ENCODE measurements at places on chromosomes 7 and 10.
A peak's percentile ranks its signal among the peaks of the same experiment; 100 is the strongest.

DNA sequence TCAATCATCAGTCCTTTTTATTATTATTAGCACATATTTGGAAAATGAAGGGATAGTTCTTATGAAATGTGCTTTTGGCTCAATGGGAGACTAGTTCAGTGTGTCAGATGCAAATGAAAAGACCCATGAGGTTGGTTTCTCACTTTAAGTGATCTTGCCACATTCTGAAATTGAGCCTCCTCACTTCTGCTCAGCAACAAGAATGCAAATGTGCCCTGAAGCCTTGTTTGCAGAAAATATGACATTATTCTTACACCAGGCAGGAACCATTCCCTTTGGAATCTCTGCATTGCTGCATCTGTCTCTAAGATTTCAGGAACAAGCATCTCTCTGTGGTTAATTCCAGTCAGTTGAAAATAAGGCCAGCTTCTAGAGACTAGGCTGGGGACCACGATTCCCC is 186.1 kb upstream of the PLPP4 start:
- no peak for DNase-seq

DNA sequence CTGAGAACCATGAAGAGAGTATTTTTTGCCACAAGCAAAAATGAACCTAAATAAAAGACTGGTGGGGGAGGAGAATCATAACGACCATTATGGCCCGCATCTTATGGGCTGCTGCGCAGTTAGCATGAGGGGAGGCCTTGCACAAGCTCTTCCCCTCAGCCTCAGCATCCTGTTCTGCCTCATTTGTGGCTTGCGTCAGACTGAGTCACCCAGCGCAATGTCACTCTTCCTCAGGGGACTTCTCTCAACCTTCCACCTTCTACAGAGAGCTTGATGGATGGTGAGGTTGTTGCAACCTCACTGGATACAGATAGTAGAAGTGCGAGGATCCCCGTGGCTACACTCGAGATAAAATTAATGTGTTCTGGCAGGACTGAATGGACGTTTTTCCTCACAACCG is 16.8 kb upstream of the GPR15LG start:
- no peak for DNase-seq

- DNase-seq: no peak
Measured at GRCh38 chr10:103481974-103482531, 3.0 kb upstream of the CALHM3 start.

DNA sequence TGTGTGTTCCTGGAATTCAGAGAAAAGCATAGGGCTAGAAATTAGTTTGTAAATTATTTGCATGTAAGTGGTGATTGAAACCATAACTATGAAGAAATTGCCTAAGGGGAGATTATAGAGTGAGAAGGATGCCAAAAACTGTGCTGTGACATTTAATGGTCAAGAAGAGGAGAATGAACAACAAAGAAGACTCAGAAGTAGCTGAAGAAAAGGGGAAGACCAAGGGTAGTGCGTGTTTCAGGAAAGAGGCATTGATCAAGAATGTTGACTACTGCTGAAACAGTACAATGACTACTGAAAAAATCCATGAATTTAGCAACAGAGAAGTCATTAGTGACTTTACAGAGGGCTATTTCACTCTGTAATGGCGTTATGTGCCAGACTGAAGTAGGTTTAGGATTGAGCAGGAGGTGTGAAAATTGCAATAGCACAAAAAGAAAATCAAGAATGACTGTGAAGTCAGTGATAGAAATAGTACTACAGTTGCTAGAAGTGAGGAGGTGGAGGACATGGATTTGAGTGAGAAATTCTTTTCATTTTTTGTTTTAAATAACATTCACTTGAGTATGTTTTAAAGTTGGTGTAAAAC is 28.9 kb upstream of the SAMD9L start:
- no peak for DNase-seq

GRCh38 chr10:126634911-126635310 is 35.6 kb downstream of the C10orf90 start:
- no peak for DNase-seq

- no peak for DNase-seq
Measured at GRCh38 chr10:98028168-98028770, 2.2 kb downstream of the CRTAC1 start.

DNA sequence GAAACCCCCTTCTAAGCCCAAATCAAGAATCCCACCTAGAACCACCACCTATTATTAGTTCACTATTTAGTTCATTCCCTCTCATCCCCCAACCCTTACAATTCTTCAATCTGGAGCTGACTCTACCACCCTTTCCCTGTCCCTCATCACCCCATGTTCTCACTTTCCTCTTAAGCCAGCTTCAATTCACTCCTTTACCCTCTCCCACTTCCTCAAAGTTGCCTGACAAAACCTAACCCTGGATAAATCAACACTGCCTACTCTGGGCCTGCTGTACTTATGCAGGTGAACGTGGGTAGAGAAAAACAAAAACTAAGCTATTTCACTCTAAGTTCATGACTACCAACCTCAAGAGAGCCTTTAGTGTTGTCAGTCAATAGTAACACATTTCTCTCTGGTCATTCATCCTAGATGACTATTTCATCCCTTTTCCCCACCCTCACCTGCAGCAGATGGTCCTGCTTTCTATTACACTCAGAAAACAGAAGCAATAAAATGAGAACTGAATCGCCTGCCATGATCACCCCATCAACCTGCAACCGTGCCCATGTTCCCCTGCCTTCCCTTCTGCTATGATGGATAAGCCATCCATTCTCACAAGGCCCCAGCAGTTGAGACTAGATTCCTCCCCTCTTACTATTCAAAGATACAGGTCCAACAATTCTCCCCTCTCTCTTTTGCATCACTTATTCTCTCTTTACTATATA is 52.6 kb downstream of the ARHGAP21 start:
- no peak for DNase-seq

DNA sequence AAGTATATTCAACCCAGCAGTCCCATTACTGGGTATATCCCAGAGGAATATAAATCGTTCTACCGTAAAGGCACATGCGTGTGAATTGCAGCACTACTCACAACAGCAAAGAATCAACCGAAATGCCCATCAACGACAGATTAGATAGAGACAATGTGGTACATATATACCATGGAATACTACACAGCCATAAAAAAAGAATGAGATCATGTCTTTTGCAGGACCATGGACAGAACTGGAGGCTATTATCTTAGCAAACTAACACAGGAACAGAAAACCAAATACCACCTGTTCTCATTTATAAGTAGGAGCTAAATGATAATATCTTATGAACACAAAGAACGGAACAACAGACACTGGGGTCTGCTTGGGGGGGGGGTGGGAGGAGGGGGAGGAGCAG is 44.3 kb upstream of the KLHL7 start:
- no peak for DNase-seq

GRCh38 chr7:33710608-33711007 is 194.7 kb upstream of the BMPER start:
- DNase-seq: no peak

- DNase-seq: peak; percentile 13
Measured at GRCh38 chr10:102645741-102646609, 1.7 kb downstream of the TRIM8 start.

DNA sequence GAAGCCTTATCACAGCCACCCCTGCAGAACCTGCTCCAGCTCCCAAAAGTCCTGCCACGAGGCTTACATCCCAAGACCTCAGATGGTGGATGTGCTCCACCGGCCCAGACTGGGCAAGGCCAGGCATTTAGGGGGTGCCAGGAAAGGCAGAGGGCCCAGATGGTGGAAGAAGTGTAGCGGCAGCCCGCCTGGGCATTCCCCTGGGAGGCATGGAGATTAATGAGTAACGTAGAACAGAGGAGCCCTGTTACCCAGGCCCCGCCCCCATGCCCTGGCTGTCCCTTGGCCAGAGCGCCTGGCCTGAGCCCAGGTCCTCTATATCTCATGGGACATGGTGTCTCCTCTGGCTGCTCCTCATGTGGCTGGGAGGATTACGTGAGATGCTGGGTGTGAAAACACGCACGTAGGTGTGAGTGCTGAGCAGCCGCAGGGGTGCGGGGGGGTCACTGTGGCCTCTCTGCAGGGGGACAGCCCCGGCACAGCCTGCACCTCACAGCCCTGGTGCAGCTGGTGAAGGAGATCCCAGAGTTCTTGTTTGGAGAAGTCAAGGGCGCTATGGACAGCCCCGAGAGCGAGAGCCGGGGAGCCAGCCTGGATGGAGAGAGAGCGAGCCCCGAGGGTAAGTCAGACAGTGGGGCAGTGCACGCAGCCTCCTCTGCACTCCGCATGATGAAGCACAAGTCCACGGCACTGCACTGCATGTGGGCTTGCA is 52.9 kb downstream of the ZNF467 start:
- no peak for DNase-seq

GRCh38 chr10:20202337-20202736 is 386.1 kb downstream of the PLXDC2 start:
- no peak for DNase-seq

DNA sequence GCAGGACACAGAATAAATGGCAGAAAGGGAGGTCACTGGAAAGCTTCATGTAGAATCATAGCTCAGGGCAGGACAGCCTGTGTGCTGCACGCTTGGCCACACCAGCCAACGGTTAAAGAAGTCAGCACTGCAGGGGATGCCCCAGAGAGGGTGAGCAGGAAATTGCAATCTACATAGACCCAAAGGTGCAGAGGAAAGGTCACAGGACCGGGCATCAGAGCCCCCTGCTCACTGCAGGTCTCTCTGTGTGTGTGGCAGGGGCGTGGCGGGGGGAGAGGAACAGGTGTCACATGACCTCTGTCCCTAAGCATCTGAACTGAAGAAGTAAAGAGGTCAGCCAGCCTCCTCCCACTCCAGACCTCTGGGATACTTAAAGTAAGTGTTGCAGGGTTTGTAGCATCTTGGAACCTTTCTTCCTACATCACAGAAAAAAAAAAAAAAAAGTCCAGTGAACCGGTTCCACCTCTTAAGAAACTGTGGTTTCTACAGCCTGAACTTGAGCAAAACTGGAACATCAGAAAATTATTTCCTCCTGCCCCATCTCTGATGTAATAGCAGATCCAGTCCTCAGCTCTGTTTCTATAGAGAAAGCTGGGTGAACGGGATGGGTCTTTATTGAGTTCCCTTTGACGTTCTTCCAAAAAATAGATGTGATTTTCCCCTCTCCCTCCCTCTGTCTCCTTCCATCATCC is 64.3 kb downstream of the RGS10 start:
- no peak for DNase-seq

DNA sequence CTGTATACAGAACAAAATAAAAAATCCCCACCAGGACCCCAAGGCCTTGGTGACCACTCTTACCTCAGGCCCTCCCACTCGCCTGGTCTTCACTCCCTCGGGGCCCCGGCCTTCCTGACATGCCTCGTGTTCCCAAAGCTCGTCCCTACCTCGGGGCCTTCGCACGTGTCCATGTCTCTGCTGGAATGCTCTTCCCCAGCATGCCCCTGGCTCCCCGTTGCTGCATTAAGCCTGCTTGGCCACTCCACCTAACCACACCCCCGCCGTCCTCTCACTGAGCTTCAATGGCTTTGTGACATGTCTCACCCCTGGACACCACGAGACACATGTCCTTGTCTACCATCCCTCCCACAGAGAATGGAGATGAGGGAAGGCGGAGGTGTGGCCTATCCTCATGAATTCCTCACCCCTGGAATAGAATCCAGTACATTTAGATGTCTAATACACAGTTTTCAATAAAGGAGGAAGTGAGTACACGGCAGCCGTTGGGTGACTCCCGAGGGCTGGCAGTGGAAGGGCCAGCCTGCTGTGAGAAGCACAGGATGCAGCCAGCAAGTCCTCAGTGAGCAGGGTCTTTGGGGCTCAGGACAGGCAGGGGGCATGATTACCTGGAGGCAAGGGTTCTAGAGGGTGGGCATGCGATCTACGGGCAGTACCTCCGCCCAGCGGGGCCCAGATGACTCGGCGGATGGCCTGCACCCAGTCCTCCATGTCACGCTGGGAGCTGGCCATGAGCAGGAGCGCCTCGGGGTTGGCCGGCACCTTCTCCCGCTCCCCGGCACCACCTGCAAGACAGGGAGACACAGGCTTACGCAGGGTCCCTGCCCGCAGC is 125.7 kb downstream of the ARHGAP22 start:
- DNase-seq: no peak

DNA sequence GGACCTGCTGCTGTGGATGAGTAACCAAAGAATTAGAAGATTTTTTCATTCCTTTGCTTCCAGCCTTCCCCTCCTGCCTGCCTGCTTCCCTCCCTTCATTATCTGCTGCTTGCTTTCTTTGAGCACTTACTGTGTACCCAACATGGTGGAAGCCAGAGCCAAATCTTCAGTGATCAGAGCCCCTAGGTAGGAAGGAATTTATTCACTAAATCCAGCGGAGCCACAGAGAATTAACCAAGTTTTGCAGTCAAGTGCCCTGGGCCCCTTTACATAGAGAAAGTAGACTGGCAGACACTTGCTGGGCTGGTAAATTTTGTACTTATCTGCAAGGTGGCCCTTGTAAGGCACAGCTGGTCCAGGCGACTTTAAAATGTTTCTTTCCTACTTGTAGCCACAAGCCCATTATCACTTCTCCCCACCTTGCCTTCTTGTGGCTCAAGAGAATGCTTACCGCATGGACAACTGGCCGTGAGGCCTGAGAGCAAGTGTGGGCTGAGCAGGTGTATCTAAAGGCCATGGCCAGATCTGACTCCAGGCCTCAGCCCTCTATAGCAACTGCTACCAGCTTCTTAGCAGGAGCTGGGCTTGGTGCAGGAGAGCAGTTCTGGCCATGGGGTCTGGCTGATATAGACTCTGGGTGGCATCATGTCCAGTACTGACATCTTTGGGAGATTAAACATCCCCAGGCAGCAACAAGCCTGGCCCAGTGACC is 11.1 kb downstream of the UNC5B start:
- DNase-seq: no peak

DNA sequence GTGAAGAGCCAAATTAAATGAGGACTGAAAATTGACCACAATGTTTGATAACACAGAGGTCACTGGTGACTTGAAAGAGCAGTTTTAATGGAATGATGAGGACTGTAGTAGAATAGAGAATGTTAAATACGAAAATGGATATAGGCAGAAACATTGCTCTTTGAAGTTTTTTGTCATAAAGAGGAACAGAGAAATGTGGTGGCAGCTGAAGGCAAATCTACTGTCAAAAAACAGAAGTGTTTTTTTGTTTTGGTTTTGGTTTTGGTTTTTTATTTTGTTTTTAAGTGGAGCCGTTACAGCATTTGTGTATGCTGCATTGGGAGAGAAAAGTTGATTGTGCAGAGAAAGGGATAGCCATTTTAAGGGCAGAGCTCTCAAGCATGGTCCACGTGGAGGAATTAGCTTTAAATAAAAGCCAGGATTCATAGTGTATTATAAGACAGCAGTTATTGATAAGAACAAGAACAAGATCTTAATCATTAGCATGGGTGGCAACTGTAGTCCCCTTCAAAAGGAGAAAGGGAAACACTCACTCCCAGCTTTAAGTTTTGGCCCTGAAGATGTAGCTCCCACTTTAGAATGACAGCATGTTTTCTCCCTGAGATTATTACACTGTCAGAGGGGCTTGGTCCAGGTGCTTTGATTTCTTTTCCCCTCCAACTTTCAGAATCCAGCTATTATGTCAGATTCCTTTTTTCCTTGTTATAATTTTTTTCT is 156.7 kb upstream of the BET1 start:
- no peak for DNase-seq

GRCh38 chr10:118970770-118971169 is 58.7 kb upstream of the NANOS1 start:
- DNase-seq: no peak

- DNase-seq: no peak
Measured at GRCh38 chr10:71964098-71964742, at the start of gene CHST3. Gene CHST3, plus strand, starts transcription at chr10:71964395. Its CDS starts 41,448 bp downstream, at chr10:72005843.
